GM12891 (cell line): ENCODE measurements at places on chromosomes 7 and 10.

DNA sequence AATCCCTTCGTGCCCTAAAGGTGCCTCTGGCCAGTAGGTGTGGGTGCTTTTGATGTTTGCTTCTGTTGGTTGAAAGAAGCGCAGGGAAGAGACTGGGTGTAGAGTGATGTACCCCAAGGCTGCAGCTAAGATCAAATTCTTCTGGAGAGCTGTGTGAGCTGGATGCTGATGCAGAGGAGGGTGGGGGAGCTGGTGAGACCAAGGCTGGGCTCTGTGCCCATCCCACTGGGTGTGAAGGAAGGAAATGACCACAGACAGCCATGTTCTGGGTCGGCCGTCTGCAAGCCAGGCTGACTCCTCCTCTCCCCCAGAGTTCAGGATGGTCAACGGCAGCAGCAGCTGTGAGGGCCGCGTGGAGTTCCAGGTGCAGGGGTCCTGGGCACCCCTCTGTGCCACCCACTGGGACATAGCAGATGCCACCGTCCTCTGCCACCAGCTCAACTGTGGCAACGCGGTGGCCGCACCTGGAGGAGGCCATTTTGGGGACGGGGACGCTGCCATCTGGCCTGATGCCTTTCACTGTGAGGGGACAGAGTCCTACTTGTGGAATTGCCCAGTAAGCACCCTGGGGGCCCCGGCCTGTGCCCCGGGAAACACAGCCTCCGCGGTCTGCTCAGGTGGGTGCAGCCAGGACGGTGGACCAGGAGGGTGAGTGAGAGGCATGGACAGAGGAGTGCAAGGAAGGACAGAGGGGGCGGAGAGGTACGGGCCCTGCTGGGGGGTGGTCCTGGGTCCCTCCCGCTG, 5.1 kb downstream of the SCART1 start:
- no peak for DNase-seq

DNA sequence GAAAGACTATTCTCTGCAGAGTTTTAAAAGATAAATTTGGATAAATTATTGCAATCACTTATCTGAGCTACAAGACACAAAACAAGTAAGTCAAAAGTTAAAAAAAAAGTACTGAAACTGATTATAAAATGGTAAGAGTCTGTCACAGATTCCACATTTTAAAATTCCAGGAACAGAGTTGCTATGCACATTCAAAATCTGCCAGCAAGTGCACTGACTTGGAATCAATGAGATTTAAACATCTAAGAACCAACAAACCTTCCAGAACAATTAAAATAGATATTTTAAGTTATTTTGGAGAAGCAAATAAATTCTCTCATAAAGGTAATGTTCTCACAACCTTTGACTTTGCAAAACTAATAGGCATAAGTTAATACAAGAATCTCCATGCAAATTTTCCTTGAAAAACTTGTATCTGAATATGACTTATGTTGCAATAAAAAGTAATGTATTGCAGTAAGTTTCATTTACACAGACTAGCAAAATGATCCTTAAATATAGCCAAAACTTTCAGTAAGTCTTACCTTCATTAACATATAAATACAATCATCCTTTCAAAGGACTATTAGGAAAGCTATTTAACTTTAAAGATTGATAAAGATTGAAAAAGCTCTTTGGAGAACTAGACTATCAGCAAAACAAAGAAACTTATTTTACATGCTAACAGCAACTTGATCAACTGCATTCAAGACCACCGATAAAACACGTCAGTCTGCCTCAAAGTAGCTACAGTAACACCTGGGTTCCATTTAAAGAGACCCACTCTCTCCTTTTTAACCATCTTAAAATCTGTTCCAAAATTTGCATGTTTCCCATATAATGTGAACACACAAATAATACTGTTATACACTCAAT, 4.4 kb downstream of the ETV1 start:
- no peak for DNase-seq

DNA sequence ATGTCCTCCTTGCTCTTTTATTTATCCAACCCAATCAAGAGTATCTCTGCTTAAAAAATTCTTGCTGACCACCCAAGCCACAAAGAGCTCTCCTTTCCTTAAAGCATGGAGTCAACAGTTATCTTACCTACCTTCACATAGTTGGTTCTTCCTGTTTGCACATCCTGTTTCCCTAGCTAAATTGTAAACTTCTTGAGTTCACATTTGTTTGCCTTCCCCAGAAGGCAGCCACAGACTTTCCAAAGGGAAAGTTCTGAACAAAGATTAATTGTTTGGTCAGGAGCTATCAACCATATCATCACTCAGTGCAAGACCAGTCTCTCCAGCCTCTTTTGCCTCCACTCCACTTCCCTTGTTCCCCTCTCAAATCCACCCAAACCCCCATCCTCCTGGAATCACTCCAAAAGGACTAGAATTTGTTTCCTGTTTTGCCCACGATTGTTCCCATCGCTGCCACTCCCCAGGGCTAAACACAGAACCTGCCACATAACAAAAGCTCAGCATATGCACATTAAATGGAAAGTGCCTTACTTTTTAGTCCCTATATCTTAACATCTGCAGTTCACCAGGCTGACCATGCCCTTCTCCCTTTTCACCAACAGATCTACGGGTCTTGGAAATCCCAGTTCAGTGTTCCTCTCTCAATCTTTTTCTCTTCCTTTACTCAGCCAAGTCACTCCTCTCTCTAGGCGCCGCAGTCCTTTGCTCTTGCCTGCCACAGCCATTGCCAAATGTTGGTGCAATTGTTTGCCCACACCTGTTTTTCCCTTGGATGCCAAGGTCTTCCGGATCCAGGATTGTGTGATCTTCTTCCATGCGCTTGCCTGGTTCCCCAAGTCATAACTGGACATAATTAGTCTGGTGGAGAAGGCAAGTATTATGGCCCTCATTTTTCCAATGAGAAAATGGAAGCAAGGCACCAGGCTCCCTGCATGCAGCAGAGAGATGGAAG, 265.5 kb downstream of the KCNMA1 start:
- no peak for DNase-seq

GRCh38 chr10:14403881-14404623, 73.3 kb upstream of the FRMD4A start:
- DNase-seq = no peak

DNA sequence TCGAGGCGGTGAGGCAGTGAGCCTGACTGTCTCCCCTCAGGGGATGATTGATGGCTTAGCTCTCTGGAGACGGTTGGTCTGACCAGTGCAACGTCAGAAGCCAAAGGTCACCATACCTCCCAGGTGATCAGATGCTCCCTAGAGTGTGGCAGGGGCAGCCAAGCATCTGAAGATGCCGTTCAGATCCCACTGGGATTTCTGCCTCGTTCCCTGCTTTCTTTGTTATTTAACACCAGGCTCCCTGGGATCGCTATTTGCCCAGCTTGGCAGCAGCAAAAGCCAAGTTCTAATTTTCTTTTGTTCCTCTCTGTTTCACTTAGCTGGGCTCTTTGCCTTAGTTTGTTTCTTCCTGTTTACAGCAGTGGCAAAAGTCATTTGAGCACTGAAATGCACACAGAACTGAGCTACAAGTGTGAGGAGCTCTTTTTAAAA, 53.5 kb upstream of the SVIL start:
- no peak for DNase-seq

DNA sequence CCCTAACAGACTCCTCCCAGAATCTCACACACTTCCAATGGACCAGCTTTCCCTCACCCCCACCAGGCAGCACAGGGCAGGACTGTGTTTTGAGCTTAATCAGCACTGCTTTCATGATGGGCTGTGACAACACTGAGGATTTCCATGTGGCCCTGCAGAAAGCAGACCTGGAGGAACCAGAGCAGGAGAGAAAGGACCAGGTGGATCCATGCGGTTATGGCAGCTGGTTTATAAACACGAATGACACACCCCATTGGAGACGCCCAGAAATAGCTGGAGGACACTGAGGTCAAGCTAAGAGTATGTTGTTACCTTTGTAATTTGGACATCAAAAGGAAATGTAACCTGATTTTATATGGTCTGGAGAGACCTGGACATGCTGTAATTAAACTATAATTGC, 31.7 kb upstream of the HERPUD2 start:
- no peak for DNase-seq

GRCh38 chr7:116742641-116743040, 70.6 kb downstream of the MET start:
- no peak for DNase-seq

DNA sequence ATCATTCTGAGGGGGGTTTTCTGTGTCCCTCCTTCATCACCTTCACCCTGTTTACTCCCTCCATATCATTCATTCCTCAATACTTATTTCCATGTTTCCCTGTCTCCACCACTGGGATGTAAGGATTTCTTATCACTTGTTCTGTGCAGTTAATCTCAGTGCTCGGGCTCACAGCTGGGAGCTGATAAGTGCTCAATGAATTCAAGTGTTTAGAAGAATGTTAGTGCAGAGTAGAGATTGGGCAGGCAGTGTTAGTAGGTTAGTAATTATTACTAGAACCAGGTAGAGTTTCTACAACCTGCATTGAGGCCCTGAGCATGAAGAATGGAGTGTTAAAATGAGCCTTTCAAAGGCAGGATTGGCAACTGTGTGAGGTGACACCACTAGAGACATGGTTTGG, 458.1 kb downstream of the AUTS2 start:
- DNase-seq = no peak

DNA sequence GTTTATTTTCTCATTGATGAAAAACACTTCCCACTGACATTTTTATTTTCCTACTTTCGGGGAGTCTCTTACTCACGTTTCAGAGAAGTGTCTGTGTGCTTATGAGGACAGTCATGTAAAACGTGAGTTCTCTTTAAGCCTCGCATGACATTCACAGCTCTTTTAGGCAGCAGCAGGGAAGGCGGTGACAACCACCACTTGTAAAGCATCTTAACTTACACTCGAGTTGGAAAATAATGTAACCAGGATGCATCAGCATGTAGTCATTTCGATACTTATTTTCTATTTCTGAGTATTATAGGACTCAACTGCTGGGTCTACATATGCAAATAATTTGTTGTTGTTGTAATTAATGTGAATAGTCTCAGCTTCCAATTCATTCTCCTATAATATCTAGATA, 153.6 kb downstream of the SEMA3D start:
- DNase-seq = no peak

DNA sequence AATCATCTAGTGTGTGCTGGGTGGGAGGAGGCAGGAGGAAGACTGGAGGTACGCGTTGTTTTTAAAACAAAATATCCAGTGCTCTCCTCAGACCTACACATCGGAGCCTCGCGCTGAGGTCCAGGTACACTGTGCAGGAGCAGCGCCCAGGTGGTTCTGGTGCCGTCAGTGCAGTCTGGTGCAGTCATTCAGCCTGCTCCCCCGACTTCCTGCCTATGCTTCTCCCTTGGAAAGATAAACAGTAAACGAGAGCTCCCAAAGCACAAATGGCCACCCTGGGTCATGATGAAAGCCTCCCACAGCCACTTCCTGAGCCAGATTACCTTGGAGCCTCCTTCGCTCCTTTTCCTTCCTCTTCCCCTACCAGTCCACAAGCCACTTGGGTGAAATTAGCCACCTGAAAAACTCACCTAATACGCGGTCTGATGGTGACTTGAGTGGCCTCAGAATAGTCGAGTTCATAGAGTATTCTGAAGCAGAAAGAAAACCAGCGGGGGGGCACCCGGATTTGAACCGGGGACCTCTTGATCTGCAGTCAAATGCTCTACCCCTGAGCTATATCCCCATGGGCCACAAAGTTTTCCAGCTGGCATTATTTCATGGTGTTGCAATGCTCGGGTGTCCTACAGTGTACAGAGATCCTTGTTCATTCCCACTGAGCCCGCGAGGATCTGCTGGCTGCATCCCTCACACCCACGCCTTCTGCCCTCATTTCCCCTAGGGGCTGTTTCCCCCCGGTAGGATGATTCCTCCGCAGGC, 82.5 kb downstream of the ZNF467 start:
- DNase-seq = no peak

- no peak for DNase-seq
Measured at GRCh38 chr10:126240483-126240882, 147.8 kb downstream of the ADAM12 start.

GRCh38 chr10:133226251-133226808, 3.7 kb upstream of the UTF1 start:
- no peak for DNase-seq

- DNase-seq = no peak
Measured at GRCh38 chr7:156496865-156497264, 143.7 kb upstream of the RNF32 start.

DNA sequence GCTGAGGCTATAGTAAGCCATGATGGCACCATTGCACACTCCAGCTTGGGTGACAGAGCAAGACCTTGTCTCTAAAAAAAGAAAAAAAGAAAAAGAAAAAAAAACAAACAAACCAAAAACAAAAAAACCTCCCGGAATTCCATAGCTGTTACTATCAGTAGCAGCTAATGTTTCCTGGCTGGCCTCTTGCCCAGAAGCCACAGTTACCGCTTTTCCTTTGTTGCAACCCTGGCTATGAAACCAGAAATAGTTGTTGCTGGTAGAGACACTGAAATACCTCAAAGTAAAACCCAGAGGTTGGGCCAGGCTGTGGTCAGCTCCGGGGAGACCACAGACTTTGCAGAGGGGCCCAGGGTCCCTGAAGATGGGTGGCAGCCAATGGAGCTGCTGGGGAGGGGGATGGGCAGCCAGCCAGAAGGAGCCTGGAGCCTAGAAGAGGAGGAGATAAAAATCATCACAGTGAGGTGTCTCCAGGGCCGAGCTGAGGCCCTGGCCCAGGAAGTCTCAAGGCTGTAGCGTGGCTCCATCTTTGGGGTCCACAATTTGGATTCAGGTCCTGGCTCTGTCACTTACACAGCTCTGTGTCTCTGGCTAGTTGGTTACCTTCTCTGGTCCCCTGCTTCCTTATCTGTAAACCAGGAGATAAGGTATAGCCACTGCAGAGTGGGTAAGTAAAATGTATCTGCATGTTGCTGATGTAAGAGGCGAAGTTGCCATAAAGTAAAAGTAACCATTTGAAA, 3.4 kb upstream of the CHST12 start:
- DNase-seq = no peak

GRCh38 chr10:104957178-104957841, 316.2 kb downstream of the SORCS3 start:
- no peak for DNase-seq

GRCh38 chr7:10325395-10325794, 648.3 kb upstream of the PHF14 start:
- DNase-seq = no peak

DNA sequence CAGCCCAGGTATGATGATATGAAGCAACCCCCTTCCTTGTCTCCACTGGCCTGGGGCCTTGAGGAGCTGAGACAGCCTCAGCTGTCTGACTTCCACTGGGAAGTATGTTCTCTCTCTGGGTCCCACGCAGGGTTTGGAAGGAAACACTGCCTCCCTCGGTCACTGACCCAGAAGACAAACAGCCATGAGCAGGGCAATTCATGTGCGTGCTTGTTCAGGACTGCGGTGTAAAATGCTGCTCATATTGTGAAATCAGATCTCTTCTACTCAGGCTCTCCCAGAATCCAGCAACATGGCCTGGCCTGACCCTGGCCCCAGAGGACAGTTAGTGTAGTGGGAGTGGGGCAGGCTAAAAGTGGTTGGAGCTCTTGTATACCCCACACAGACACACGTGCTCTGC, 2.8 kb downstream of the CLCN1 start:
- DNase-seq = no peak

- DNase-seq = no peak
Measured at GRCh38 chr10:57362811-57363210, 904.9 kb downstream of the IPMK start.
